ENCODE measurements at places on chromosomes 5 and 9.

DNA sequence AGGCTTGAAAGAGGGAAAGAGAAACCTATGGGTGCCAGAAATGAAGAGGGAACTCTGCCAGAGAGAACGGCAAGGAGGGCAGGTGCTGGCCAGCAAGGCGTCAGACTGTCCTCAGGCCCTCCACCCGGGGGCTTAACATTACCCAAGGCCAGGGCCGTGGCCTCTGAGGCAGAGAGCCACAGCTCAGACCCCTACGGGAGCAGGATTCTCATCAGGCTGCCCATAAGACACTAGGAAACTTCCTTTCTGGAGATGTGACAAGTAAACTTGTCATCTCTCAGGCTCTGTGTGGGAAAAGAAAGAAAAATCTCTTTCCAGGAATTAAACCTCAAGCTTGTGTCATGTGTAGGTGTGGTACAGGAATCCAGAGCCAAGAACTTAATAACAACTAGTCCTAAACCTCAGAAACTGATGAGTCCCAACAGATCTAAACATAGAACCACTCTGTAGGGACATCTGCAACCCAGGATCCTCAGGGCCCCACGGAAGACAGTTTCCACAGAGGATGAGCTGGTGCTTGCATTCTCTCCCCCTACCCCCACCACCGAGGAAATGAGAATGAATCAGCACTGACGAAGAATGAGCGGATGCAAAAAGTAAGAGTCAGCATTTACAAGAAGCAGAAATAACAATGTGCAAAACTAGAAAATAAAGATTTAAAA lies 74.3 kb downstream of the DCP2 start:
- DNase-seq: peak; percentile 84

DNA sequence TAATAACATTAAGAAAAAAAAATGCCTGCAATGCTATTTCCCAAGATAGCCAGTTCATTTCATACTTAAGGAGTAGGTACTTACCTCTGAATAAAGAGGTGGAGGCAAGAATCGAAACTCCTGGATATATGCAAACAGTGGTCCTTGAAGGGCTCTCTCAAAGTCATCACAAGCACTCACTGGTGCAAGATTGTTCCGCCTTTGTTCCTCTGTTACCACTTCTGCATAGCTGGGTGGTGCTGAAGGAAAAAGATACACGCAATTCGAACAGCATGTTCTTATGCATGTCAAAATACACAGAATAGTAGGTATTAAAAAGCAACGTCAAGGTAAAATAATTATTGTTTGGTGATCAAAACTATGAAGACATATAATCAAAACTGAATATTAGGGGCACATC lies 9.5 kb downstream of the ARRDC3 start:
- DNase-seq: no peak

DNA sequence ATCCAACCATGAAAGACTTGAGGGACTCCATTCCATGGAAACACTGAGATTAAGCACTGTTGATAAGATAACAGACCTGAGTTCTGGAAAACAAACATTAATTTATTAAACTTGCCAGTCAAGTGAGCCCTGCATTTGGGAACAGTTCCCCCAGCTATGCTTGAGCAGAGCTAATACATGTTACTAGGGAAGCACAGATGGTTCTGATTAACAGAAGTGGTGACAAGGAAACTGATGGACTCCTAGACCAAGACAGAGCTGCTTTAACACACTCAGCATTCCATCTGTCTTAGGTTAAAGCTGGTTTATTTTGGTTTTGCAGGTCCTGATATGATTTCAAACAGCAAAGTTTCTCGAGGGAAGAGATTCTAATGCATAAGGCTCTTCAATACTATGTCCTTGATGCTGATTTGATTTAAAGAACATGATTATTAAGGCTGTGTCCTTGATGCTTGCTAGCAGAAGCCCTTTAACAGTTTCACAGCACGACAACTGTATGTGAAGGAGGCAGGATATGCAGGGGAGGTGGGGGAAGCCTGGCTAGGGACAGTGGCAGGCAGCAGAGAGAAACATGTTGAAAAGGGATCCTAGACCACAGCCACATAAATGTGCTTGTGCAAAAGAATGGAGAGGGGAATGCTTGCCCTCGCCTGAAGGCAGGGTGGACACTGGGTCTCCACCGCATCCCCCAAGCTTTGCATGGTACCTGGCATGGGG lies 66.2 kb downstream of the ACTBL2 start:
- DNase-seq: no peak

GRCh38 chr9:36143245-36143641 lies 6.7 kb downstream of the GLIPR2 start:
- no peak for DNase-seq

GRCh38 chr5:1706021-1706420 lies 93.6 kb downstream of the MRPL36 start:
- no peak for DNase-seq

DNA sequence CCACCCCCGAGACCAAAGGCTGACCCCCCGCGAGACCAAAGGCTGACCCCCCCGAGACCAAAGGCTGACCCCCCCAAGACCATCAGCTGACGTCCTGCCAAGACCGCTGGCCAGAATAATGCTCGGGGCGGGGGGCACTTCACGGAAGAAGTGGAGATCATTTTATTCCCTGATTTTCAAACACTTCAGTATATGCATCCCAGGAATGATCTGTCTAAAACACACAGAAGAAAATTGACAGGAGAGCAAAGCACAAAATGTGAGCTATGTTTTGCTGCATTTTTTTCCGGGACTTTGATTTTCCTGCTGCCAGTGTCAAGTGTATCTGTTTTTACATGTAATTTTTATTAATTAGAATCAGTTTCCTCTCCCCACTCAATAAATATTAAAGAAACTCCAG lies 67.1 kb downstream of the ADAMTS2 start:
- no peak for DNase-seq

DNA sequence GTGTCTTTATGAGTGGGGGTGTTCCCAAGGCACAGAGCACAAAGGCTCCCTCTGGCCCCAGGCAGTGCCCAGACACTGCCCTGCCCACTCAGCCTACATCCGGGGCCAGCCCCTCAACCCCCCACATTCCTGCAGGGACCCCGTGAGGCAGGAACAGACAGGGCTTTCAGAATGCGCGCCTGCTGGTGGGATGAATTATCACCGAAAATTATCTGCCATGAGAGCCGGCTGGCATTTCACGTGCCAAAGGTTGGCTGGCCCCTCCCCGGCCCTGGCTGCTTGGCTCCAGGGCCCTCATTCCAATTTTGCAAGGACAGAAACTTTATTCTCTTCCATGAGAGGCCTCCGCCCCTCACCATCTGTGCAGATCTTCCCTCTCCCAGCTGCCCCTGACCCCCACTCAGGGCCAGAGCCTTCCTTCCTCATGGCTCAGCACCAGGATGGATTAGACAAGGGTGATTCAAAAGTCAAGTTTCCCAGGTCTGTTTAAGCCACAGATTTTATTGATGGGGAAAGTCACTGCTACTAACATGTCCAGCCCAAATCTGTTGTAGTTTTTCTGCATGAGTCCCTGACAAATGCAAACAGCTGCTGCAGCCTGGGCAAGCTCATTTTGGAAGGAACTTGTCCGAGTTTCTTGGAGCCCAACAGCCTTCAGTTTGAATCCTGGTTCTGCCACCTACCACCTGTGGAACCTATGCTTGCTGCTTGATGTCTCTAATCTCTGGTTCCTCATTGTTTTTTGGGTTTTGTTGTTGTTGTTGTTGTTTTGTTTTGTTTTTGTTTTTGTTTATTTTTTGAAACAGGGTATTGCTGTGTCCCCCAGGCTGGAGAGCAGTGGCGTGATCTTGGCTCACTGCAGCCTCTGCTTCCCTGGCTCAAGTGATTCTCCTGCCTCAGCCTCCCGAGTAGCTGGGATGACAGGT lies 32.3 kb upstream of the WDR38 start:
- DNase-seq: no peak

- peak; percentile 9 for DNase-seq
These were observed 269.5 kb downstream of the SEC61B start for GRCh38 chr9:99491408-99492158.

DNA sequence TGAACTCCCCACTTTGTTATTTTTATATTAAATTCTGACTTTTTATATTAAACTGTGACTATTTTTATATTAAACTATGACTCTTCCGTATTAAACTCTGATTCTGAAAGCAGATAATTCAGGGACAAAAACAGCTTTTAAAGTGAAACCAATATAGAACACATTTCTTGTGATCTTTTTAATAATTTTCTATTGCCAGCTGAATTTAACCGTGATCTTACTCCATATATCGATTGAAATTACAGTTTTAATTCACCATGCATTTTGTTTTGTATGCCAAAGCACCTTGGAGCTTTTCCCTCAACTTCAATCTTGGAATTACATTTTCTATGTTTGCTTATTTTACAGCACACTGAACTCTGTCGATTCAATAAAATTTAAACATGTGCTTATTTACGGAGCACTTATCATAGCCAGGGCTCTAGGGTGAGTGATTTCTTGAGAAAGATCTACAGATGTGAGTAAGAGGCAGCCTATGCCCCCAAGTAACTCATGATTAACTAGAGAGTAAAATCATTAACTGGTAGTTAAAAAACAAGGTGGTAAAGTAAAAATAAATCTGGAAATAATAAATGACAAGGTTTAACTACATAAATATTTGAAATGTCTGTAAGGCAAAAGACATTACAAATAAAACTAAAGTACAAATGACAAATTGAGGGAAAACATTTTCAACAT lies 72.9 kb upstream of the ALDH1B1 start:
- no peak for DNase-seq

GRCh38 chr5:73027816-73028215 lies 72.0 kb downstream of the FCHO2 start:
- DNase-seq: no peak

- peak; percentile 90 for DNase-seq
These were observed 52.7 kb upstream of the ERCC6L2 start for GRCh38 chr9:95822583-95823431.

DNA sequence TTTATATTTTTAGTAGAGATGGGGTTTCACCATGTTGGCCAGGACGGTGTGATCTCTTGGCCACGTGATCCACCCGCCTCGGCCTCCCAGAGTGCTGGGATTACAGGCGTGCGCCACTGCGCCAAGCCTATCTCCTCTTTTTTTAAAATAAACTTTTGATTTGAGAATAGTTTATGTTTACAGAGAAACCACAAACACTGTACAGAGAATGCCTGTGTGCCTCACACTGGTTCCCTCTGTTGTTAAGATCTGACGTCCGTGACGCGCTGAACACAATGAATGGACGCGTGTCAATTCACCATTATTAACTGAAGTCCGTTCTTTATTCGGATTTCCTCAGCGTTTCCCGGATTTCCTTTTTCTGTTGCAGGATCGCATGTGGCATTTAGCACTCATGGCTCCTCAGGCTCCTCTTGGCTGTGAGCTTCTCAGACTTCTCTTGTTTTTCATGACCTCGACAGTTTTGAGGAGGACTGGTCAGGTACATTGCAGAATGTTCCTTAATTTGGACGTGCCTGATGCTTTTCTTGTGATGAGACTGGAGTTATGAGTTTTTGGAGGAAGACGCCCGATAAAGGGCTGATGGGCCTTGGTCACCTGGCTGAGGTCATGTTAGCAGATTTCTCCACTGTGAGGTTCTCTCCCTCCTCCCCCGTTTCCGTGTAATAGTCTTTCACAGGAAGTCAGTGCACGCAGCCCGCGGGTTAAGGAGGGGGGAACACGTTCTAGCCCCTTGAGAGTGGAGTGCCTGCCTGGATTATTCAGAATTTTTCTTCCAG lies 69.6 kb downstream of the ANKRD33B start:
- peak; percentile 46 for DNase-seq

GRCh38 chr5:112083623-112084022 lies 326.6 kb upstream of the NREP start:
- DNase-seq: no peak

DNA sequence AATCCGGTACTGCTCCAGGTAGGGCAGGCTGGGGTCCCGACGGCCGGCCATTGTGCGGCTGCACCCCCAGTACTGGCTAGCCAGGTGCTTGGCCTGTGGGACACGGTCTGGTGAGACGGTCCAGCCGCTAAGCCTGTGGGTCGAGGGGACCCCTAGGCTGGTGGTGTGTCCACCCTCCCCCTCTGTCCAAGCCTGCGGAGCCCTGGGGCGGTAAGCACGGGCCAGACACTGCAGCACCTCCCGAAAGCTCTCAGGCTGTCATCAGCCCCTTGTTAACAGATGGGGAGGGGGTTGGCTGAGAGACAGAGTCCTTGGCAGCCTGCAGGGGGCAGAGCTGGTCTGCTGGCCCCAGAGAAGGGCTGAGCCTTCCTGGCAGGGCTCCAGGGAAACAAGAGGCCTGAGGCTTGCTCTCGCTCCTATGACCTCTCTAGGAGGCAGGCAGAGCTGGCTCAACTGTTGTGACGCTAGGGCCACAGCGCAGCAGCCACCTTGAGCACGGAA lies 11.8 kb upstream of the MRNIP start:
- DNase-seq: peak; percentile 8

DNA sequence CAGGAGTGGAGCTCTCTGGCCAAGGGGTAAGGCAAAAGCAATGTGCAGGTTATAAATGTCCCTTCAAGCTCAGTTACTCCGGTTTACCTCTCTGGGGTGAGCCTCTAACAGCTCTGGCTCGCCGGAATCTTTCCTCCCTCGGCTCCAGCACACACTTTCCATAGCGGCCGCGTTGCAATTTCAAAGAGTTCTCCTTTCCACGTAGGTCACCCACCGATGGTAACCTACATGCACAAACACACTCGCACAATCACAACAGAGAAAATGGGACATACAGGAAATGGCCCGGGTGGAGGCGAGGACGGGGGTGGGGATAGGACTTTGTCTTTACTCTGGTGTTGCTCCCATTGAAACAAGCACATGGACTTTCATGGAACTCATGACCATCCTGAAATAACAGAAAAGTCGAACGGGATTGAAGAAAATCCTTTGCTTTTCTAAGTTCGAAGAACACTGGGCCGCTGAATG lies 1.2 kb downstream of the LHFPL2 start:
- no peak for DNase-seq

GRCh38 chr5:83895860-83896259 lies 175.2 kb upstream of the HAPLN1 start:
- DNase-seq: no peak

DNA sequence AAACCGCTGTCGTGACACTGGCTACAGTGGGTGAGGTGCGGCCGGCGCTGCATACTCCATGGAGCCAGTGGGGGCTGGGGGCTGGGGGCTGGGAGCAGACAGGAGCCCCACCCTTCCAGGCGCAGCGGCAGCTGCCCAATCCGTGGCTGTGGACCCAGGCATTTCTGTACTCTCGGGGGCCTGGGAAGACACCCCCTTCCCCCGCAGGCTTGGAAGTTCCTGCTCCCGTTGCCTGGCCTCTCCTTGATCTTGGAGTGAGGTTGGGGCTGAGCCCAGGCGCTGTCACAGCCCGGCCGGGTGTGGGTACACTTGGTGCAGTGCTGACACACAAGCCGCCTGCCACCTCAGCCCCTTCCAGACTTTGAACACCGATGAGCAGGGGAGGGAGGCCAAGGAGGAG lies 27.7 kb upstream of the GGTA1 start:
- no peak for DNase-seq
